ENCODE measurements at places on chromosomes 4 and X.

GRCh38 chr4:41022116-41022515 lies 192.2 kb downstream of the APBB2 start:
- DNase-seq = no peak

DNA sequence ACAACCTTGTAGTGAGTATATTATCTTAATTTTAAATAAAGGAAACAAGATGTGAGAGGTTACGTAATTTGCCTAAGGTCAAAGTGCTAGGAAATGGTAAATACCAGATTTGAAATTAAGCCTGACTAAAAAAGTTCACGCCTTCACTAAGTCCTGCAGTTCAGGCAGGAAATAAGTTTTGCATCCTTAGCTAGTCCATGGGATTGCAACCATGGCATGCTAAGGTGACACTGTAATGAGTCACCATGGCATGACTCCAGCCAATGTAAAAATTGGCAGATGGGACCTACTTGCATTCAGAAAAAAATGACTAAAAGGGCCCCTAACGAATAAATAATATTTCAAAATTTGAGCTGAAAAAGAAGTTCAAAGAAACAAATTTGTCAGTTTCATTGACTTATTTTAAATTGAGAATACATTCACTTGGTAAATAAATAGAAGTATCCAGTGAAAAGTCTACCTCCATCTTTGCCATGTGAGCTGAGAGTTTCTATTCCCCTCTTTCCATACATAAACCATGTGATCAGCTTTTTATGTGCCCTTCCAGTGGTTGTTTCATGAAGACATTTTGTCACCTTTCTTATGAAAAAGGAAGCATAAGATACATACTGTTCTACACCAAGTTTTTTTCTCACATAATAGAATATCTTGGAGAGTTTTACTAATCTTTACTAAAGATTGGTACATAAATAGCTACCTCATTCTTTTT lies 72.4 kb downstream of the ANKRD50 start:
- peak; percentile 94 for DNase-seq

DNA sequence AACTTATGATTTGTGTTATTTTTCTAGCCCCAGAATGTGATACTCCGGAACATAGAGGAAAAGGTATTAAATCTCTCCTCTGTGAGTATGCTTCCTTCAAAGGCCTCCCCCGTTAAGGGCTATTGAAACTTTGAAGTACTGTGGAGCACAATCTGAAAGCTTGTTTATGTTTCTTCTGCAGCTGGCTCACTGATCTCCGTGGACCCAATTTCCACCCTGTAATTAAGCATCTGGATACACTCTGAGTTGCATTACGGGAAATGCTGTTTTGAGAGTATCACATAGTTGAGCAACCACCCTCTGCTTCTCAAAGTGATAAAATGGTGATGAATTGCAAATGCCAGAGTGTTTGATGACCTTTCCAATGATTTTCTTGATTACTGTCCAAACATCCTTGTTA lies 296.8 kb upstream of the PABPC5 start:
- DNase-seq = no peak

GRCh38 chrX:106378616-106379015 lies 210.5 kb downstream of the PWWP3B start:
- no peak for DNase-seq

- no peak for DNase-seq
Observed at GRCh38 chrX:124994404-124994803, 325.3 kb upstream of the TEX13C start.

DNA sequence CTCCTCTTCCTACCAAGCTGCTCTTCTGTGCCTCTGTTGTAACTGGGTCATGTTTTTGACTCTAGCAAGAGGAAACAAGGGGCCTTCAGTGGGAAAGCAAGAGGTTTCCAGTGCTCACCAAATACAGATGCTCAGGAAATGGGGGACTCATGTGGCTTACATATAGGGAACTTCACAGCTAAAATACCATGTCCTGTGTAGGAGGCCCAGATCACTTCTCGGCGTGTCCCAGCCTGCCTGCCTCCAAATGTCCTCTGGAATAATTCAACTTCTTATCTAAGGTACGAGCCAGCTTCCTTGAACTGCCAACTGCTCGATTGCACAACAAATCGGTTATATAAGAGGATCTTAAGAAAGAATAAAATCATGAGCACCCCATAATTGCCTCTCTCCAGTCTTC lies 161.3 kb downstream of the KIT start:
- DNase-seq = peak; percentile 16

GRCh38 chr4:127501103-127501502 lies 131.7 kb upstream of the INTU start:
- DNase-seq = peak; percentile 18

- DNase-seq = peak; percentile 92
Observed at GRCh38 chr4:167000141-167000852, 234.0 kb downstream of the SPOCK3 start.

DNA sequence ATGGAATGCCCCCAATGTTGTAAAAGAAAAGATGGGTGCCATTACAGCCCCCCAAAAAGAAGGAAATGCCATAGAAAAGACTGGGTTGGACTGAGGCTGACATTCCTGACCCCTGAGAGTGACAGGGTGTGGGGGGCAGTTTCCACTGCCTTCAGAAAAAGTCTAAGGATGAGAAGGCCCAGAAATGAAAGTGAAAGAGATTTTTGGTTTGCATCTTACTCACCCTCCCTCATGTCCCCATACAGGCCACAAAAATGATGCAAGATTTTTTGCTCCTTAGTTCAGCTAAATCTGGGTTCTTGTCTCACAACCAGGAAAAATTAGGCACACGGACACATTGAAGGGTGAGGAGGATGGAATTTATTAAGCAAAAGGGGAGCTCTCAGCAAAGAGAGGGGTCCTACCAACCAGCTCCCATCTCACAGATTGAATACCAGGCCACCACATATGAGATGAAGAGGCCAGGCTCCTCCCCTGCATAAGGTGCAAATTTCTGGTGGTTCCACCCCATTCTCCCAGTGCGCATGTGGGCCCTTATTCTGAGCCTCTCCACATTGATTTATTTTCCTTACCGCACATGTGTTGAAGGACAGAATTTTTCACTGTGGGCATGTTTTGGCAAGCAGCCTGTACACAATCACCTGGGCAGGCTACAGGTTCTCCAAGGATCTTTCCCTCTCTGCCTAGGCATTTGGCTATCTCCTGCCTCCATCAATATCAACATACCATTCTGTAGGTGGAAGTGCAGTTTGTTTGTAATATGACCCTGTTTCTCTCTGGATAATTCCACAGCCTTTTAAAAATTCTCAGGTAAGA lies 18.8 kb downstream of the PPP4R3C start:
- no peak for DNase-seq

DNA sequence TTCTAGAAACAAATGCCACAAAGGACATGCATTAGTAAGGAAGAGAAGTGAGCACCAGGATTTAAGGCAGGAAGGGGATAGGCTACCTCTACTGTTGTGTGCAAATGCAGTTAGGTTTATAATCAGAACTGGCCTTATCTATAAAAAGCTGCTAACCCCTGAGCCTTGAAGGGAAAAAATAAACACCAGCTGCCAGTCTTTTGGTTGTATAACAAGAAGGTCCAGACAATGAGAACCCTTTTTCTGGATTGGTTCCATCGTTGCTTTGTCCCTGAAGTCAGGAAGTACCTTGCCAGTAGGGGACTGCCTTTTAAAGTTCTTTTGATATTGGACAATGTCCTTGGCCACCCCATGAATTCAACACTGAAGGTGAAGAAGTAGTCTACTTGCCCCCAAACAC lies 126.7 kb upstream of the OTUD4 start:
- DNase-seq = no peak

DNA sequence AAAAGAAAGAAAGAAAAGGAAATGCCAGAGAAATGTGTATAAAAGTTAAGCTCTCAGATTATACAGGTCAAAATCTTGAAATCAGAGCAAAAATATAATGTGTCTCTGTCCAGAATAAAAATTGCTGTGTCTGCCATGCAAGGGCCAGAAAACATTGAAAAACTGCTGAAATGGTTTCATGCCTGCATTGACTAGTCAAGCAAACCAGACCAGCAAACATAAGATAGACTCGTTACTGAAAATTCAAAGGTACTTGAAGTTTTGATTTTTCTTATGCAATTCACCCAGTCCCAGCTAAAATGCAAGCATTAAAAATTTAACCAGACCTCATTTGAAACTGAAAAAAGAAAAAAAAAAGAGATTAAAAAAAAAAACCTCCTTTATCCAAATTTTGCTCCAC lies 37.2 kb upstream of the NPFFR2 start:
- no peak for DNase-seq

- peak; percentile 44 for DNase-seq
Observed at GRCh38 chr4:24488399-24489164, 95.8 kb downstream of the DHX15 start.

GRCh38 chr4:78361621-78362120 lies 189.9 kb upstream of the ANXA3 start:
- DNase-seq = no peak

DNA sequence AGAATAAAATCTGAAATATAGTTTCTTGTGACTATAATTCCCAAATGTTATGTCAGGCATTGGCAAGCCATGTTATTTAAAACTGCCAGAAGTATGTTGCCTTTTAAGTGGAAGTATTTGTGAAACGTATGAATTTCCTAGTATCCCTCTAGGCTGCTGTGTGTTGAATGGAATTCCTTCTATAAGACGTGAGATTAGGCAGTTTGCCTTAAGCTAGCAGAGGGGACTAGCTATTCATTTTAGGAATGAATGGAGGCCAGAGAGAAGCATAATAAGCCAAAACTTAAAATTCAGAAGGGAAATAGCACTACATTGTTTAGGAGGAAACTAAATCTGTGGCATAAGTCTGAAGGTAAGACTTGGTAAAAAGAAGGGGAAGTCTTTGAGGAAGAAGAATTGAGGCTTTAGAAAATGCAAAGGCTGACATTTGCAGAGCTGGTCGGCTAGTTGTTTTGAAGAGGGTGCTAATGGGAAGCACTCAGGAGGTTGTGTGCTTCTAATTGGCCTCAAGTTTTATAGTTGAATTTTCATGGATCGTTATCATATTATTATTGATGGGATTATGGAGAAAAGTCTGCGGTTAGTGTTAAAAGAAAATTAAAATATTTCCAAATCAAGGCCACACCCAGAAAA lies 57.1 kb downstream of the TMEM131L start:
- DNase-seq = no peak

- peak; percentile 13 for DNase-seq
Observed at GRCh38 chr4:101357751-101358150, 10.4 kb upstream of the PPP3CA start.

GRCh38 chr4:2256781-2257191 lies 5.1 kb downstream of the MXD4 start:
- no peak for DNase-seq

DNA sequence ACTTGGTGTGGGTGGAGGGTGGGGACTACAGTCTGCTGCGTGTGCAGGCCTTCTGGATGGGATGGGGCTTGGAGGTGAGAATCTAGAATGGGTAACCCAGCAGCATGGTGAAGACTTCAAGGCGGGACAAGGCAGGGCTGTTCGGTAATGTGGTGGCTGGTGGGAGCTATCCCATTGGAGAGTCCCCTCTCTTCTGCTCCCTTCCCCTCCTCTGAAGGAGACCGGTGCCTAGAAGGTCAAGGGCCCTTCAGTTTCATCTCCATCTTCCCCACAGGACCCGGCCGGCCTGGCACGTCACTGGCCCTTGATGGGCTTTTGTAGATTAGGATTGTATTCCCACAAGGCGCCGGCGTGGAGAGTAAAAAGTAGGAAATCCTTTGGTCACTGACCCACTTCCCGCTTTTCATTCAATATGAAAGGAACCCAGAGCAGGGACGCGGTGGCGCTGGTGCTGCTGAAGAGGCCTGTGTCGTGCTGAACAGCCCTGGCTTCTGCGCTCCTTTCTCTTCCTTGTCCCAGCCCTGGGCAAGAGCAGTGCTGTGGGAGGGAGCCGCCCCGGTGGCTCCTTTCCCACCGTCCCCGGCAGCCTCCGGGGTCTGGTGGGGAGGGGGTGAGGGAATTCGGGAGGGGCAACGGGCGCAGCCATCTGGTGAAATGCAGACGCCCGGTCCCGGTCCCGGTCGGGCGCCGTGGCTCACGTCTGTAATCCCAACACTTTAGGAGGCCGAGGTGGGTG lies 7.3 kb upstream of the HMGB3 start:
- no peak for DNase-seq

DNA sequence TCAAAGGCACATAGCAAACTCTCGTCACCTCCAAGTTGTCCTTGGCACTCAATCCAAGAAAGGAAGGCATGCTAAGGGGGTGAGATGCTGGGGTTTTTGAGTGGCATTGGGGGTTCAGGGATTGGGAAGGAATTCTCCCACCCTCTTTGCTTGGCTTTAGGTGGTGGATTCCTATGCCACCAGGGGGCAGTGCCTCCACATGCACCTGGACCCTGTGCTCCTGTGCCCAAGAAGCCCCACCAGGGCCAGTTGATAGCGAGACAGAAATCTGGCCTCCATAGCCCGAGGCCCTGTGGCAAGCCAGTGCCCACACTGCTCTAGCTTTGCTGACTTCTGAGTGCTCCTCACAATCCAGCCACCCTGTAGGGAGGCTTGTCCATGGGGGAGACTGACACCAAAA lies 2.0 kb upstream of the FATE1 start:
- peak; percentile 7 for DNase-seq

DNA sequence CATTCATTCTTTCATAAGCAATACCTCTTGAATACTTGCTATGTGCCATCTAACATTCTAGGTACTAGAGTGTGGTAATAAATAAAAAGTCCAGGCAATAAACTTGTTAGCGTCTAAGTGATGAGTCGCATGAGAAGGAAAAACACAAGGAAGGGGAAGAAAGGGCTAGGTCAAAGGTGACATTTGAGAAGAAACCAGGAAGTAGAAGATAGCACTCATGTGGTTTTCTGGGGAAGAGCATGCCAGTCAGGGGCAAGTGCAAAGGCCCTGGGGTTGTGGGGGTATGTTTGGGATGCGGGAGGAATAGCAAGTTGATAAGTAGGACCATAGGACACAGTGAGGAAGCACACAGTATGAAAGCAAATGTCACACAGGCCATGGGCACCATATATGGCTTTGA lies 157.0 kb downstream of the TSPAN5 start:
- DNase-seq = no peak

- peak; percentile 87 for DNase-seq
Observed at GRCh38 chr4:37827030-37827685, 672 bp downstream of the PGM2 start.

- no peak for DNase-seq
Observed at GRCh38 chr4:1404573-1405253, 1.5 kb downstream of the NKX1-1 start.

DNA sequence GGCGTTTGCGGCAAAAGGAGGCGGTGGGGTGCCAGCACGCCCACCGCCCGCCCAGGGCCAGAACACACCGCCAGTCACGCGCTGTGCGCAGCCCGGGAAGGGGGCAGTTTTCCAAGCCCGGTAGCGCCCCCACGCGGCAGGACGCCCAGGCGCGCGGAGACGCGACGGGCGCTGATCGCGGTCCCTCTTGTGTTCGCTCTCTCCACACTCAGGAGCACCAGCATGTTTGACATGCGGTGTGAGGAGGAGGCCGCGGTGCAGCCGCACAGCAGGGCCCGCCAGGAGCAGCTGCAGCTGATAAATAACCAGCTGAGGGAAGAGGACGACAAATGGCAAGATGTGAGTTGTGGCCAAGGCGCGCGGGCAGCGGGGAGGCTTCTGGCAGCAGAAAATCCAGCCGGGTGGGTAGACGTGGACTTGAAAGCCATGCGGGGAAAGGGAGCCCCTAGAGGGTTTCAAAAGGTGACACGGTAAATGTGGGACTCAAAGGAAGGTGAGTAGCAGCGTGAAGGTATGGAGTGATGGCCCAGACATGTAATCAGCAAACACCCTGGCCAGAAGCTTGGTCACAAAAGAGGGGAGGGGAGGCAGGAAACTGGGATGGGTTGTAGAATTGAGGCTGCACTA lies 104.1 kb downstream of the PHOX2B start:
- peak; percentile 26 for DNase-seq

GRCh38 chrX:5791721-5792120 lies 436.9 kb downstream of the NLGN4X start:
- no peak for DNase-seq

- no peak for DNase-seq
Observed at GRCh38 chrX:50973199-50973598, 62.7 kb downstream of the BMP15 start.

Data from bronchial epithelial cell (primary cell).